ENCODE measurements at places on chromosomes 1 and 21.

DNA sequence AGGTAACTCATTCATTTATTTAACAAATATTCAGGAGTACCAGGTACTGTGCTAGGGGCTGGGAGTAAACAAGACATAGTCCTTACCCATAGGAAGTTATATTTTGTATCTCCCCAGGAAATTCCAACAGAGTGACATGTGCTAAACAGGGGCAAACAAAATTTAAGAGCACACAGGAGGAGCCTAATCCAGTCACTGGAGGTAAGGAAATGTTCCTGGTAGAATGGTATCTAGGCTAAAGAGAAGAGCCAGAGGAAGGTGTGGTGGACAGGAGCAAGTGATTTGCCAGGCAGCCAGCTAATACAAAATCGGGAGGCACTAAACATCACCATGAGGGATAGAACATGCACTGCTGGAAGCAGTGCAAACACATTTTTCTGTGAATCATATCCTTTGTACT is 10.4 kb downstream of the TEX38 start:
- DNase-seq, result no peak

DNA sequence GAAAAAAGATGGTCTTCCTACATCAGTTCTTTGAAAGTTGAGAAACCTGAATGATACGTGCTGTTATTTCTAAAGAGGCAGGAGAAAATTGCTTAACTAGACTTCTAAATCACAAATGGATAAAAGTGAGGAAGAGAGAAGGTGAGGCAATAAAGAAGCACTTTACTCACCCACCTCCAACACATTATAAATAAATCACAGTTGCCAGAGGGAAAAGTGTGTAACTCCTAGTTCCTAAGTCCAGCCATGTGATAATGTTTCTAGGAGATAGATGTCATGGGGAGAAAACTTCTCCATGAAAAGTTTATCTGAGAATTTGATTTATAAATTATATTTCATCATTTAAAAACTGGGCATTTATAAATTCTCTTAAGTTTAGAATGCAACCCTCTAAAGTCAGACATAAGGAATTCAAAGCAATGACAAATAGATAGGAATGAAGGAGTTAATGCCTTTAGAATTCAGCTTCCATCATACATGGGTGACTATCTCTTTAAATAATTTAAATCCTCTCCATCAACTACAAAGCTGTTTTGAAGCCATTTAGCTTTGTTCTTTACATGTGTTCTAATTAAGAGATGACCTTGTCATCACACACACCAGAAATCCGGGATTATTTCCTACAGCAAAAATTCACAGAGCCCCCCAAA is 60.0 kb downstream of the NRIP1 start:
- DNase-seq, result no peak

- DNase-seq, result peak; percentile 49
Measured at GRCh38 chr1:150259217-150259616, 1.6 kb downstream of the CA14 start.

DNA sequence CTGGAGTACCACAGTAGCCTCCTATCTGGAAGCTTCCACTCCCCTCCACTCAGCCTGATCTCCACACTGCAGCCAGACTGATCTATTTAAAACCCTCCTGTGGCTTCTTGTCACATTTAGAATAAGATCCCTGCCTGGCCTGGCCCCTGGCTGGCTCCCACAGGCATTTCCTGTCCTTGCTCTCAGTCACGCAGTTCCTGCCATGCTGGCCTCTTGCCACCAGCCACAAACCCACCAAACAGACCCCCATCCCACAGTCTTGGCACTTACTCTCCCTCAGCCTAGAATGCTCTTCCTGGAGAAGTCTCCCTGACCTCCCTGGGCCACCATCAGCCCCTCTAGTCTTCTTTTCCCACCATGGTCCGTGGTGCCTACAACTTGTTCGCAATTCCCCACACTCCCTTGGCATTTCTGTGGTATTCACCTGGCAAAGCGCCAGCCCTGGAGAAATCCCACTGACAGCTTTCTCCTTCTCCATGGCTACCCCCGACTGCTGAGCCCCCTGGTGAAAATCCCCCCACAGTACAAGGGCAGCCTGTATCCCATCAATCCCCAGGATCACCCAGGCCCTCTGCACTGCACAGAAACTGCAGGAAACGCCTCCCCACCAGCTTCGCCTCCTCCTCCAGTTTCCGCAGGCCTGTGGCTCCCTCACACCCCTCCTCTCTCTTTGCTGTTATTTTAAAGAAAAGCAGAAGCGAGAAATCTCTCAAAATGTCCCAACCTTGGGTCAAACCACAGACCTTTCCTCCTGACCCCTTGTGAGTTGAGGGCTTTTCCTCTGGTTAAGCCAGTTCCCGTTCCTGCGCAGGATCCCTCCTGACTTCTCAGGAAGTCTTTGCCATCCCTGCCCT is 94.5 kb downstream of the SYT2 start:
- peak; percentile 64 for DNase-seq

- DNase-seq, result no peak
Measured at GRCh38 chr21:39381009-39381408, 32.1 kb upstream of the HMGN1 start.

DNA sequence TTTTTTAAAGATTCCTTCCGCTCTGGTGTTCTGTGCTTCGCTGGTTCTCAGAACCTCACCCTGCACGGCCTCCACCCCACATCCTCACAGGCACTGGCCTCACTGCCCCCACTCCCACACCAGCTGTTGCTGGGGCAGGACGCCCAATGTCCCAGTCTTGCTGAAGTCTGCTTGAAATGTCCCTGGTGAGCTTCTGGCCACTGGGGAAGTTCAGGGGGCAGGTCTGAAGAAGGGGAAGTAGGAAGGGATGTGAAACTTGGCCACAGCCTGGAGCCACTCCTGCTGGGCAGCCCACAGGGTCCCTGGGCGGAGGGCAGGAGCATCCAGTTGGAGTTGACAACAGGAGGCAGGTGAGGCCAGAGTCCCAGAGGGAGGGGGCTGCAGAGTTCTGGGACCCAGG is at the start of gene C1QA:
Gene C1QA, plus strand, starts transcription at position 276 of the 400 bp plus-strand sequence. CDS start 989 bp downstream, outside the sequence.
- DNase-seq, result peak; percentile 85

GRCh38 chr1:60149251-60149650 is 75.7 kb upstream of the C1orf87 start:
- DNase-seq, result peak; percentile 20

- no peak for DNase-seq
Measured at GRCh38 chr1:179822065-179822464, 55.5 kb downstream of the TOR1AIP2 start.

DNA sequence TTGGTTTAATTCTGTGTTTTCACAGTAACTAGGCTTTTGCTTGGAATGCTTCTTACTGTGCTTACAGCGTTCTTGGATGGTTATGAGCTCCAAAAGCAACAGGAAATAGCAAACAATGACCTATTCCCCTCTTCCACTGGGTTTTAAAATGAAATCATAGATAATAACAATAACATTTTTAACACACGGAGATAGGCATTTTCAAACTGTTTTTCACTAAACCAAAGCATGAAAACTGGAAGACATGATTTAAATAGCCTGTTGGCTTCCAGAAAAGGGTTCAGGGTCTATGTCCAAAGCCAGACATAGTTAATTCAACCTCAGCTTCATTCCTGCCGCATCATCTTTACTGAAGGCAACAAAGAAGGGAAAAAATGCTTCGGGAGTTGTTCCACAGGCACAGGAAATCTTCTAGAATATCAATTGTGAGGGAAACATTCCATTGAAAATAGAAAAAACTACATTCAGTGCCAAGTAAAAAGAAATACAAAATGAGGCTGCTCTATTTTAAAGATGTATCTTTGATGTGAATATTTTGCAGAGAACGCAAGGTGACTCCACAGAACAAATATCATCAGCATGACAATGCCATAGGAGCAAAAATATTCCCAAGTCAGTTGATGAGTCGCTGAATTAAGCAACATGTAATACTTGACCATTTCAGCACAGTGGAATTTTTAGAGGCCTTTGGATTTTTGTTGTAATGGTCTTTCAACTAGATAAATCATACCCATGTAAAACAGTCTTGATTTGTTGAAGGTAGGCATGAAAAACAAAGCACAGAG is 80.7 kb downstream of the NID1 start:
- DNase-seq, result no peak

DNA sequence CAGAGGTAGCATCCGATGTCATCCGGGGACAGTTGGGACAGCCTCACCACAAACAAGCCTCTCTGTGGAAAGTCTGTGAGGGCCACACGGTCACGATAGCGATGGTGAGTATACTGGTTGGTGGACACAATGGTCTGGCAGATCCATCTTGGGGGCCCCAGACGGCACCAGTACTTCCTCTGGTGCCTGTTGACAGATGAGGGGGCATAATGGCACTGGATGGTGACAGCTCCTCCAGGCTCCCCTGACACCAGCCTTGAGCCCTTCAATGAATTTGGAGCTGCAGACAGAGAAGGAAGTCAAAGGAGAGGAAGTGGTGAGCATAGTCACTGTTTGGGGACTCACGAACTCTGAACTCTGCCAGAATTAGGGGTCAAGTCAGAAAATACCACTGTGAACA is 8.0 kb downstream of the FCAMR start:
- peak; percentile 34 for DNase-seq

DNA sequence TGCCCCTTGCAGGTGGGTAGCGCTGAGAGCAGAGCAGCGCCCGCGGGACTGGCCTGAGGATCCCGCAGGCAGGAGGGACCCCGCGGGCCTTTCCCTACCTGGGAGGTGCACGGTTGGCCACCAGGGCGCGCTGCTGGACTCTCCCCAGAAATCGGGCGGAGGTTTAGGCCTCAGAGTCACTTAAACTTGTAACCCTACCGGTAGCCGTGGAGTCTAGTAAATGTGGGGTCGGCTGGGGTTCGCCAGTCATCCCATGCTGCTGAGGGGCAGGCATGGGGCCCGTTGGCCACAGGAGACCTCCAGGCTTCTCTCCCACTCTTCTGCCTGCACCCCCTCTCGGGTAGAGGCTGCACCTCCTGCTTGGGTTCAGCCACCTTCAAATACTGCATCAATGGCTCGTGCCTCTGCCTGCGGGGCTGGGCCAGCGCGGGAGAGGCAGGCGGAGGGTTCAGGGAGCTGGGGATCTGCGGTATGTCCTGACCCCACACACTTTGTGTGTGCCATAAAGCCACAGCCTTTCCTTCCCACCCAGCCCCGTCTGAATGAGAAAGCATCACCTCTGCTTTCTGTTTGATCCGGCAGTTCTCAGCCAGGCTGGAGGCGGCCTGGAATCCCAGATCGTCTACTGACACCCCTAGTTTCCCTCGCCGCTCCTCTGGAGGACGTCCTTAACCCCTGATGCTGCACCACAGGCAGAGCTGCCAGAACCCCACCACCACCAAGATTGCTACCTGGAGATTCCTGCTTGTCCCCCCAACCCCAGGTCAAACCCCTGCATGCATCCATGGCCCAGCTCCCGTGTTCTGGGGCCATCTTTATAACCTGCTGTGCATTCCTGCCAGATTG is 12.3 kb upstream of the GSTM4 start:
- peak; percentile 63 for DNase-seq

- no peak for DNase-seq
Measured at GRCh38 chr1:19191811-19192210, 18.3 kb downstream of the UBR4 start.

DNA sequence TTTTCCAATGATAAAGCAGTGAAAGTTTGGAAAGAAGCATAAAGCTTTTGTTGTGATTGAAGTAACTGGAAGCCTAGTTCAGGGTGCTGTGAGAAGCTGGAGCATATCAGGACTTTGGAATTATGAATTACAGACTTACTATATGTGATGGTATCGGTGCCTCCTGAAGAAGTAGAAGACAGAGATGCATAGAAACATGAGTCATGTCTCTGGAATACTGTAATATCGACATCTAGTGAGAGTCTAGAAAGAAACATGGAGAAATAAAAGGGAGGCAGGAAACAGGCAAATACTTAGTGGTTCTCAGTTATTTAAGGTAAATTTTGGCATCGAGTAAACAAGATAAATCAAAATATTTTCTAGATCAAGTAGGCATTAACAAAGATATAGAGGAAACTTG is 103.0 kb downstream of the CAMTA1 start:
- DNase-seq, result no peak

GRCh38 chr1:71587961-71588360 is 507.1 kb upstream of the ZRANB2 start:
- DNase-seq, result peak; percentile 54

GRCh38 chr1:109201123-109201703 is 12.5 kb upstream of the SARS1 start:
- DNase-seq, result peak; percentile 84

DNA sequence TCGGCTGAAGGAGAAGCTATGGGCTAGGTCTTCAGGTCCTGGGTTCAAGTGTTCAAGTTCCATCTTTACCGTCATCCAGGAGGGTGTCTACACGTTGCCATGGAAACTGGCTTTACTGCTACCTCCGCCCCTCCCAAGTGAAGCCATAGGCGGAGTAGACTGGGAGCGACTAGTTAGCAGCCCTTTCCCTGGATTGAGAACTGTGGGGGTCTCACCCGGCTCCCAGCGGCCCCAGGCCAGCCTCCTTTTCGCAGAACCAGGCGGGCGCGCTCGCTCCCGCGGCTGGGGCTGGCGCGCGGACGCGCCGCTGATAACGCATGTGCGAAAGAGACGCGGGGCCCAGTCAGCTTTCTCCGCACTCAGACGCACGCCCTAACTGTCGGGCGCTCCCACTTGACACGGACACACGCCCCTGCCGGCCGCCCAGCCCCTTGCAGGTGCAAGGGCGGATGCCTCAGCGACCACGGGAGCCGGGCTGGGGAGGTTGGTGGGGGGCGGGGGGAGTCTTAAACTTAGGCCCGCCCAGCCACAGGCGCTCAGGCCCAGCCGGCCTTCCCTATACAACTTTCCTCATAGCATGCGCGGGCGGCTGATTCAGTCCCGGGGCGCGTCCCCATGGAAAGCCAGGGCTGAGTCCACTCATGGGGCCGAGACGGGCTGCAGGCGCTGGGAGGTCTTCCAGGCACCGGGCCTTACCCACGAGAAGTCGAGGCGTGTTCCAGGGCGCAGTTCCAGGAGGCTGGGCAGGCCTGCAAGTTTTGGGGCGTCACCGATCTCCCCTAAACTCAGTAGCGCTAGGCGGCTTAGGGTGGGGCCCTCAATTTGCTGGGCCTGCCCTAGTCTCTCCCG is 7.4 kb downstream of the EFNA4 start:
- peak; percentile 65 for DNase-seq

DNA sequence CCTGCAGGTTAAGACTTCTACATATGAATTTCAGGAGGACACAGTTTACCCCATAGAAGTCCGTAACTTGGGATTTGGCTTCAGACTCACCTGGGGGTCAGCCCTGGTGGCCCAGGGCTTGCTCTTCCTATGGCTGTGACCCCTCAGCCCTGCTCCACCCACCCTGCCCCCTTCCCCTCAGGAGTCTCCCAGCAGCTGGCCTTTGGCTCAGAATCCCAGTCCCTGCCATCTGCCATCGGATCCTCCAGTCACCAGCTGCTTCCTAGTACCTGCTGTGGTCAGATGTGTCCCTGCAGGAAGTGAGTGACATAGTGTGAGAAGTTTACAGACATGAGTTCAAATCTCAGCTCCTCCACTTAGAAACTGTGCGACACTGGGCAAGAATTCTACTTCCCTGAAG is 332.6 kb downstream of the NPHP4 start:
- DNase-seq, result no peak

GRCh38 chr1:158103861-158104522 is 76.7 kb upstream of the CD1D start:
- DNase-seq, result no peak

- no peak for DNase-seq
Measured at GRCh38 chr1:8831340-8831739, 13.9 kb upstream of the RERE start.

Data from Ammon's horn (tissue), 1 donor.